Stimulated activated naive CD8-positive, alpha-beta T cell treated with anti-CD3 and anti-CD28 coated beads, Interleukin-15, Interleukin-2, amounts not matched to agents 100 U/mL and 50 U/mL, for 24 hours (primary cell): ENCODE measurements at places on chromosomes 13 and 19.

GRCh38 chr19:55165952-55166529 lies 372 bp downstream of the DNAAF3 start:
- peak; percentile 42 for DNase-seq

DNA sequence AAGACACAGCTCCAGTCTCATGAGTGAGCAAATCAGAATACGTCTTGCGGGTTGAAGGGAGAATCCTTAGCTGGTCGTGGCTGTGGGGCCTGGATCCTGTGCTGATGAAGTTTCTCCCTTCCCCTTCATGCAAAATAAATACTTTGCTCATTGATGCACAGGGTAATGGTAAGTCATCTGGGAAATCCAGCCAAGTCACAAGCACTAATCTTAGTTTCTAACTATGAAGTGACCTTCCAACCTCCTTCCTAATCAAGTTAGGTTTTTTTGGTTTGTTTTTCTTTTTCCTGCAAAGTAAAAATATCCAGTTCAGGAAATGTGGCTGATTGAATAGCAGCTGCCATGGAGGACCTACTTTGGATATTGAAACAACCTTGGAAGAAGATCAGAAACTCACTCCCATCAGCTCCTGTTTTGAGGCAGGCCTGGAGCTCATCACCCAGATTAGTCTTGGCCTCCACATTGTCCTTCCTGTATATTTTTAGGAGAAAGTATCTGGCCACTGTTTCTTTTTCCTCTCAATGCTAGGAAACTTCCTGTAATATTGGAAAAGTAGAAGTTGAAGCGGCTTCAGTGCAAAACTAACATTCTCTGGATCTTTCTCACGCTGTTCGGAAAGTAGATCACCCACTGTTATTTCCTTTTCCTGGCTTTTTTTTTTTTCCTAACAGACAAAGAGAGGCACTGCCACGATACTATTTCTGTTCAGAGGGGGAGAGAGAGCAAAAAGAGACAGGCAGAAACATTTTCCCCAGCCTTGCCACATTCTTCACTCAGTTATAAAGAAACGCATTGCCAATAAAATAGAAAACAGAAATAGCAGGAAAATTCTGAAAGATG lies 12.3 kb upstream of the ARL11 start:
- no peak for DNase-seq

DNA sequence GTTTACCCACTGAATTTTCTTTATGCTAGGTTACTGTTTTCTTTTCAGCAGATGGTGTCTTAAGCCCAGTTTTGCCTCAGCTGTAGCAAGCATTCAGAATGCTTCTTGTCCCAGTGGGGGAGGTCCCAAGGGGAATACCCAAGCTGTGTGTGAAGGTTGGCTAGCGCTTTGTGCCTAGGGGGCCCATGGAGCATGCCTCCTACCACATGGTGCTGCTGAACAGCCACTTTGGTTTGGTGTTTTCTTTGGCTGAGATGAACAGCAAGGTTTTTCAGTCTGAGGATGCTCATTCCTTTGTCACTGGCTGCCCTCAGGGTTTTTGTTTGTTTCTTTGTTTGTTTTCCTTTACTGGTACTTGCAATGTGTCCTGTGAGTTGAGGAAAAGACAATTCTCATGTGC lies 99.0 kb downstream of the PCDH20 start:
- no peak for DNase-seq

DNA sequence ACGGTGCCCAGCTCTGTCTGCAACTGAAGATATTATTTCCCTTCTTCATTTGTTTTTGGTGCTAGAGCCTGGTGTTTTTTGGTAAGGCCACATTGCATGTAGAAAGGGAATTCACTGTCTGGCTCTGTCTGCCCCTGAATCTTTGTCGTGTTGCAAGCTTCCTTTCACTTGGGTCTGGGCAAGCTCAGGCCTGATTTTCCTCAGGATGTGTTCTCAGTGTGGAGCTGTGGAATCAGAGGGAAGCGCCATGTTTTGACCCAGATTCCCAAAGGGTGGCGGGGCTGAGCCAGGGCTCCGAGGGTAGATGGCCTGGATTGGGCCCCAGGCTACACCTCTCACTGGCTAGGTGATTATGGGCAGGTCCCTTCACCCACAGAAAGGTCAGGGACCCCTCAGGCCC lies 8.6 kb downstream of the PRKCSH start:
- no peak for DNase-seq

- DNase-seq: no peak
Measured at GRCh38 chr19:16000024-16000663, 51.3 kb downstream of the OR10H4 start.

GRCh38 chr19:17926044-17926443 lies 6.8 kb upstream of the CCDC124 start:
- no peak for DNase-seq
